RPMI7951 (cell line): ENCODE measurements at places on chromosomes 7 and 10. TPM values are rescaled to one million over a fixed set of nuclear protein-coding genes. Genes with fewer than 3 reads are reported as not detected.
A peak's percentile ranks its signal among the peaks of the same experiment; 100 is the strongest.

DNA sequence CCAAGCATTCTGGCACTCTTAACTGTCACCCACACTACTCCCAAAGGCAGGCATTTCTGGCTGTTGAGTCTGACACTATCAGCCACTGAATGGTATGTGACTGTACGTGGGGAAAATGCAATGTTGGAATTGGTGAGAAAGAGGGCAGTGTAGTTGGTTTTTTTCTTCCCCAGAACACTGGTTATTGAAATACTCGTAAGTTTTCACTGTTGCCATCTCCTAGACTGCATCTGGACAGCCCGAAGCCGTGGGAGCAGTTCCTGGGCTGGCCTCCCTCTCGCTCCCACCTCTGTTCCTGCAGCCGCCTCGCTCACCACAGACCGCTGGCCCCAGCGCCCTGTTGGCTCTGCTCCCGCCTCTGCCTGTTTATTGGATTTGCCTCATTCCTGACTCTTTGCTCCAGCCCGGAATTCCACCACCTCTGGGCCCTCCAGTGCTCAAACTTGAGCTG lies 5.7 kb downstream of the PLCE1 start:
- DNase-seq: no peak

The DLX5 gene
- total RNA-seq: 0.48 and 0.59 TPM in 2 replicates

GRCh38 chr7:128075242-128076095 lies 44.2 kb upstream of the LRRC4 start:
- no peak for DNase-seq

The CCNJ gene
- total RNA-seq: 3.7 and 4.1 TPM in 2 replicates

The CTNNA3 gene
- total RNA-seq: not detected in 2 replicates

DNA sequence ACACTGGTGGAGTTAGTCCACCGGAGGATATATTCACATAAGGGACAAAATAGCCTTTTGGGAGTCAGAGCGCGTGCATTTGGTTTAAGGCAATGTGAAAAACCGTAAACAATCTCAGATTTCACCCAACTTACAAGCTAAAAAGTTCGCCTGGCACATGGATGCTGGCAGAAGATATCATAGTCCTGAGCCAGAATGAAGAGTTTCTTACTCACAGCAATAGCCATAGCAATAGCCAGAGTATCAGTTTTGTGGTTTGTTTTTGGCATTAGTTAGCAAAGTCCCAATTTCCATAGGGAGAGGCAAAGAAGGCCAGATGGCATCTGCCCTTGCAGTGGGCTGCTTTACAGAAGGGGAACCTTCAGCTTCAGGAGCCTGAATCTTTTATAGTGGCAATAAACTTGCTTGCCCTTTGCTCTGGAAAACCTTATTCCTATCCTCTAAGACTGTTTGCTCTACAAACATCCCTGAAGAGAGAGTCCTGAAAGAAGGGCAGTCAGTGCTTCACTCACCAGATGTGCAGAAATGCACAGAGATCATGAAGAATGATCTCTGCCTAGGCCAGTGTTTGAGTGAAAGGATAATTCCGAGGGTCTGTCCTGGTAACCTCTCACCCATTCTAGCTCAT lies 28.7 kb upstream of the RSBN1L start:
- no peak for DNase-seq

DNA sequence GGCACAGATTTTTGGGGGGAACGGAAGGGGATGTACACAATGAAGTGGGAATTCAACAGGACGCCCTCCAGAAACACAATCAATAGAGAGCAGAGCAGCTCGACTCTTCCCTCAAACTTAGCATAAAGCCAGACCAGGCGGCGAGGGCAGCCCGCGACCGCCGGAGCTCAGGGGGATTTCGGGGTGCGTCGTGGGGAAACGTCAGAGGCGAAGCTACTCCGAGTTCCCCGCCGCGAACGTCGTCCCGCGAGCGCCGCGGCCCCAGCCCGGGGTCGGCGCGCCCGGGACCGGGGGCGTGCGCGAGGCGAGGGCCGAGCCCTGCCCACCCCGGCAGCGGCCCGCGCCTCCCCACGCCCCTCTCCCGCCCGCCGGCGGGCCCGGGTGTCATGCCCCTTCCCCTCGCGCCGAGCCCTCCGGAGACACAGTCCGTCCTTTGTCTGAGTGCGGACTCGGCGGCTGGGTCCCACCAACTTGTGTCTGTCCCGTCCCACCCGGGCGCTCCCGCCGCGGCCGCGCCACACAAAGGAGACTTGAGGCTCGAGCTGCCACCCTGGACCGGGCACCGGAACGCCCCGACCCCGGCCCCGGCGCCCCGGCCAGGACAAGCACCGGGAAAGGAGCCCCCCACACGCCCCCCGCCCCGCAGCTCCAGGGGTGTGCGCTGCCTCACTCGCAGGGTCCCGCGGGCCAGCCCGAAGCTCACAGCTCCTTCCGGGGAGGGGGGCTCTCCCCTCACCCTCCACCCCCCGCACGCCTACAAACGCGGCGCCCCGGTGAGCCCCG lies 634 bp downstream of the EZH2 start:
- DNase-seq: peak; percentile 15

The KCNIP2 gene
- 0.12 and 0.59 TPM in 2 replicates for total RNA-seq

The LAMB1 gene
- 147 and 157 TPM in 2 replicates for total RNA-seq

DNA sequence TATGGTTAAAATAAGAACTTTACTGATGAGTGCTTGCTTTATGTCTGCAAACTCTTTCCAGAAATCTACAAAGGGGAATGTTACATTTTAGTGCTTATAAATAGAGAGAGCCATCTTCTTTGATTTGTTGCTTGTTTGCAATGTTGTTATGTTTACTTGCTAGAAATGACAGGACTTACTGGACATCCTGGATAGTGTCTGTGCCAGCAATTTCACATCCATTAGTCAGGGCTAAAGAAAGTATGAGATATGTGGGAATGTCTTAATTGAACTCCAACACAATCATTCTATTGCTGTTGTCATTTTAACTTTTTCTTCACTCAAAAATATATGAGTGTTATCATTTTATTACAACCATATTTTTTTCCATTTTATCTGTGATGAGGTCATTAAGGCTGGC lies 453.2 kb downstream of the TNS3 start:
- DNase-seq: no peak

DNA sequence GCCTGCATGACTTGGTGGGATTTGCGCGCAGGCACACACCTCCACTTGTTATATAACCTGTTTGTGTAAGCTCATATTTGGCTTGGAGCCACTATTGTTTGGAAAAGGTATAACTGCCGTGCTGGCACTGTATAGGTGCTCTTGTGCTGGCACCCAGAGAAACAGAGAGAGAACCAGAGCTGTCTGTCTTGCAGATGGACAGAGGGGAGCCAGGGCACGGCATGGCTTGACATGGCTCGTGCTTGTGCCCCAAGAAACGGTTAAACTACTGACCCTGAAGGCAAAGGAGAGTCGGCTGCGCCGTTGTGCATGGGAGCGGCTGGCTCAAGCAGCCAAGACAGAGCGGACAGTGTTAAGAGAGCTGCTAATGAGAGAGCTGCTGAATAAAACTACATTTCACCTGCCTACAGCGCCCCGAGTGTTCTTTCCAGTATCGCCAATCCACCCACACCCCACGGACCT lies 23.2 kb downstream of the RAPGEF5 start:
- DNase-seq: no peak

The ATRNL1 gene
- 0.12 and 0.39 TPM in 2 replicates for total RNA-seq

DNA sequence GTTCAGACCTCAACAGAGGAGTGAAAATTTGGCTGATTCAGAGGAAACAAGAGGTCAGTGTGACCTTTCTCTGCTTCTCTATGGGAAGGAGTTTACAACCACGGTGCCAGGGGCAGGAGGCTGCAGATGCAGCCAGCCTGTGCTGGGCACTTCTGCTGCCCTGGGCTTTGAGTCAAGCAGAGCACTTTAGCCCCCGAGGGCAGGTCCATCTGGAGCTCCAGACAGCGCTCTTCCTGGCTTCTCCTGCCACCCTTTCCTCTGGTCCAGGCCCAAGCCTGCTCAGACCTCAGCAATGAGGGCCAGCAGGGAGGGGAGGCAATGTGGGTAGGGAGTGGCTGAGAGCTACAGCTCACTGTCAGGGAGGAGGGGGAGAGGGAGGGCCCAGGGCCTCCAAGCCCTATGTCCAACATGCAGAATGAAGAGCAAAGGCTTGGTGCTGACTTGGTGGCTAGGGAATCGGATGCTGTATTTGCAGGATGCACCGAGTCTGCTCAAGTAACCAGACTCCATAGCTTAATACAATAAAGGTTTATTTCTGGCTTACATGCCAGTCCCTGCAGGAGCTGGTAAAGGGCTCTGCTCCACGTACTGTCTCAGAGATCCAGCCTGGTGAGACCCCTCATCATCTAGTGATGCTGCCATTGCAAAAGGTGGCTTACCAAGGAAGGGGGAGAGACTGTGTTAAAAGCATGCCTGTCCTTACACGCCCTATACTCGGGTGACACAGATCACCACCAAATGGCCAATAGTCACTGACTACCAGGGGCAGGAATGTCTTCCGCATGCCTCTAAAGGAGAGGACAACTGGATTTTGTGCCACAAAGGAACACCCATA lies 481.6 kb downstream of the RPS24 start:
- DNase-seq: peak; percentile 87
